ENCODE measurements at places on chromosomes 16 and 17.

- no peak for DNase-seq
These were observed 8.7 kb upstream of the TMEM88 start for GRCh38 chr17:7846063-7846735.

DNA sequence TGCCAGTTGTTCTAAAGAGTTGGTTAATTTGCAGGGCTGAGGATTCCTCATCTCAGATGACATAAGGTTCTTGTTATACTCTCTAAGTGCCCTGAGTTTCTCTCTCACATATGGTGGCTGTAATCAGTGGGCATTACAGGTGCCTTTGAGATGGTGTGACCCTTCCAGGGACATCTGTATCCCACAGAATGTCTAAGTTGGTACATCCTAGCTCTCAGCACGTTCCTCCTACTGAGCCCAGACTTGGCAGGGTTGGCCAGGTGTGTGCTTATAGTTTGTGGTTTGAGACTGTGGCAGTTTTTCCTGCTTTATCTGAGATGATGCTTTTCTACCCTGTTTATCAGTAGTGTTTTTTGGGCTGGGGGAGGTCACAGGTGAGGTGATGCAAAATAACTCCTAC, 36.3 kb downstream of the SPECC1 start:
- no peak for DNase-seq

DNA sequence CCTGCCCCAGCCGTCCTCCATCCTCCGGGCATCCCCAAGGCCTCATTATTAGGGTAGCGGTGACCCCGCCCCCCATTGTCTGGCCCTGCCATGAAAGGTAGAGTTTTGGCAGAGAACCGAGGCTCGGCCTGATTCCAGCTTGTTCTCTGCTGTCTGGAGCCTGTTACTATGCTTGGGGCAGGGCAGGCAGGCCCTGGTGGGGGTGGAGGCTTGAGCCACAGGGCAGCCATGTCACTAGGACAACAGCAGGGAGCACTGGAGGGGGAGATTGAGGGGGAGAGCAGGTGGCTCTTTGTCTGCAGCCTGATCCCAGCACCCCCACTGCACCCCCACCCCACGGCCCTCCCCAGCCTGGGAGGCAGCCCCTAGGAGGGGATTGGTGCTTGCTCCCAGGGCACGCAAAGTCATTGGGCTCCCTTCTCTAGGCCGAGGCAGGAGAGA, 15.4 kb downstream of the RHBDL3 start:
- no peak for DNase-seq

DNA sequence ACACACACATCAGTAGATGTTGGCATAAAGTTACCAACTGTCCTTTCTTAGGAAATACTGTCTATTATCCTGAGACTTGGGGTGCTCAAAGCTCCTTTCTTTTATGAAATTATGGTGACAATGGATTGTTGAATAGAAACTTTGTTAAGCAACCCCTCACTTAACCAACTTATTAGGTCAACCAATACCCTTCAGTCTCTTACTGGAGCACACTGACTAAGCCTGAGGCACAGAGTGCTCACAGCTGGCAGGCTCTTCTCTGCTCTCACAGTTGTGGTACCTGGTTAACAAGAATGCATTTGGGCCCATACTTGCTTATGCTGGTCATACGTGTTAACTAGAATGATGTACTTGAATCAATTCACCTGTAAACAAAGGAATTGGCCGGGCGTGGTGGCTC, 24.8 kb downstream of the CD300LF start:
- DNase-seq, result no peak

DNA sequence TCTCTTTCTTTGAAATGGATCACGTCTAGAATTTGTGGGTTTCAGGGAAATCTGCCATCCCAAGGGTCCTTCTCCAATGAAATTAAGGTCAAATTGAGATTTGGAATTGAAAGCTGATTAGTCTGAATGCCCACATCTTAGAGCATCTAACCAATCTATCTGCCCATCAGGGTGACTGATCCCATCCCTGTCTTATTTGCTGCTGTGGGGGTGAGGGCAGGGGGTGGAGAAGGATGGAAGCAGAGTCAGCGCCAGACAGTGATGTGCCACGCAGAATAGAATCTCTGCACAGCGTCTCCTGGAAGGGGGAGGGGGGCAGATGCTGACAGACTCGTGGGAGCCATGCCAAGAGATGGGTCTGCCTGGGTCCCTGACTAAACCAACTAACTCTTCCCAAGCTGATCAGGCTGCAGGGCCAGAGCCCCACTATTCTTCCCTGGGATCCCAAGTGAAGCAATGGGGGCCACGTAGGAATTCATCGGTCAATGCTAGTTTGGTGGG, 32.1 kb downstream of the CDK5RAP3 start:
- no peak for DNase-seq

DNA sequence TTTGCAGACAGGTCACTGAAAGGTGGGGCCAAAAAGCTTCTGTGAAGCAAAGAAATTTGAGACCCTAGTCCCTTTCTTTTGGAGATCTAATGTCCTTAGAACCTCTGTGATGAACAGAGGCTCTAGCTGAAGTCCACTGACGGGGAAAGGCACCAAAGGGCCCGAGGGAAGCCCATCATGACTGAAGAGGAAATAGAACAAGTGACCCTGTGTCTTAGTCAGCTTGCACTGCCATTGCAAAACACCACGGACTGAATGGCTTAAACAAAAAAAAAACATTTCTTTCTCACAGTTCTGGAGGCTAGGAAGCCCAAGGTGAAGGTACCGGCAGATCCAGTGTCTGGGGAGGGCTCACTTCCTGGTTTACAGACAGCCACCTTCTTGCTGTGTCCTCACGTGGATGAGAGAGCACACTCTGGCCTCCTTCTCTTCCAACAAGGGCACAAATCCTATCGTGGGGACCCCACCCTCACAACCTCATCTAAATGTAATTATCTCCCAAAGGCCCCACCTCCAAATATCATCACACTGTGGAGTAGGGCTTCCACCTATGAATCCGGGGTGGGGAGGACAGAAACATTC, 24.3 kb upstream of the ASGR2 start:
- DNase-seq, result no peak

GRCh38 chr17:44773140-44773539, 14.4 kb downstream of the ADAM11 start:
- no peak for DNase-seq

- no peak for DNase-seq
These were observed 11.0 kb downstream of the CYB561 start for GRCh38 chr17:63434951-63435571.

DNA sequence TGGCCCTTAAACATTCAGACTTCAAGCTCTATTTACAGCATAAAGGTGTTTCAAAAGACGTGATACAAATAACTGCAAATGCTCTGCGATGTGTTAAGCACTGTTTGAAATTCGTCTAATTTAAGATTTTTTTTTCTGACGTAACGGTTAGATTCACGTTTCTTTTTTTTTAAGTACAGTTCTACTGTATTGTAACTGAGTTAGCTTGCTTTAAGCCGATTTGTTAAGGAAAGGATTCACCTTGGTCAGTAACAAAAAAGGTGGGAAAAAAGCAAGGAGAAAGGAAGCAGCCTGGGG, 681 bp upstream of the MAPT start:
- no peak for DNase-seq

GRCh38 chr17:28875848-28876550, 21.2 kb downstream of the ERAL1 start:
- DNase-seq, result no peak

- DNase-seq, result no peak
These were observed 171.7 kb downstream of the HAPSTR1 start for GRCh38 chr16:9262941-9263715.

GRCh38 chr16:80938004-80938878, 68.4 kb downstream of the CMC2 start:
- DNase-seq, result no peak

GRCh38 chr16:58652741-58653140, 23.1 kb upstream of the CNOT1 start:
- no peak for DNase-seq

- no peak for DNase-seq
These were observed 1253.7 kb upstream of the CDH8 start for GRCh38 chr16:63289834-63290460.

DNA sequence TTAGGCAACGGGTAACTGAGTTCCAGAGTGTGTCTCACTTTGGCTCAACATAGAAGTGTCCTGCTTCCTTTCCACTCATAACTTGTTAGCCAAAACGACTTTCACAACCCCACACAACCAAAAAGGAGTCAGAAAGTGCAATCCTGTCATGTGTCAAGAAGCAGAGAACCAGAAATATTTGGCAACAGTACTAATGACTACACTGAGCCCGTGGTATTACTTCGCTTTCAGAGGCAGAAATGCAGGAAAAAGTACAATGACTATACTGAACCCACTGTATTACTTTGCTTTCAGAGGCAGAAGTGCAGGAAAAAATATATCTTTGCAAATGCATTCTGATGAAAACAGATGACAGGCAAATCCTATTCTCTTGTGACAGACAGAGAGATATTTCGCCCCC, 484.6 kb downstream of the KIF2B start:
- no peak for DNase-seq

- no peak for DNase-seq
These were observed 79.6 kb upstream of the CACNG5 start for GRCh38 chr17:66755101-66755943.

- DNase-seq, result no peak
These were observed 51.8 kb upstream of the KDM6B start for GRCh38 chr17:7782240-7782639.

DNA sequence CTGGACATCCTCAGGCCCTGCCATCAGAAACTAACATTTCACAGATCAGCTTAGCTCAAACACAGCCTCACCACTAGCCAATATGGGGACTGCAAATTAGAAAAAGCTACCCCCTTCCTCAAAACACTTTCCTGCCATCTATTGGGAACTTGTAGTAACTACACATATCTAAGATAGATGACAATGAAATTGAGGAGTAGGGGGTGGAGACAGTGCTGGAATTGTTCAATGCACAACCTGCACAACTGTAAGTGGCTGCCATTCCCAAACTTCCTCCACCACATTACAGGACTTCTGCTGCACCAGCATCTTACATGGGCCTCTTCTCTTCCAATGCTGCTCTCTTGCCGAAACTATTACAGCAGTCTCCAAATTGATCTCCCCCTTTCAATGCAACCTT, 21.9 kb downstream of the AIPL1 start:
- no peak for DNase-seq

DNA sequence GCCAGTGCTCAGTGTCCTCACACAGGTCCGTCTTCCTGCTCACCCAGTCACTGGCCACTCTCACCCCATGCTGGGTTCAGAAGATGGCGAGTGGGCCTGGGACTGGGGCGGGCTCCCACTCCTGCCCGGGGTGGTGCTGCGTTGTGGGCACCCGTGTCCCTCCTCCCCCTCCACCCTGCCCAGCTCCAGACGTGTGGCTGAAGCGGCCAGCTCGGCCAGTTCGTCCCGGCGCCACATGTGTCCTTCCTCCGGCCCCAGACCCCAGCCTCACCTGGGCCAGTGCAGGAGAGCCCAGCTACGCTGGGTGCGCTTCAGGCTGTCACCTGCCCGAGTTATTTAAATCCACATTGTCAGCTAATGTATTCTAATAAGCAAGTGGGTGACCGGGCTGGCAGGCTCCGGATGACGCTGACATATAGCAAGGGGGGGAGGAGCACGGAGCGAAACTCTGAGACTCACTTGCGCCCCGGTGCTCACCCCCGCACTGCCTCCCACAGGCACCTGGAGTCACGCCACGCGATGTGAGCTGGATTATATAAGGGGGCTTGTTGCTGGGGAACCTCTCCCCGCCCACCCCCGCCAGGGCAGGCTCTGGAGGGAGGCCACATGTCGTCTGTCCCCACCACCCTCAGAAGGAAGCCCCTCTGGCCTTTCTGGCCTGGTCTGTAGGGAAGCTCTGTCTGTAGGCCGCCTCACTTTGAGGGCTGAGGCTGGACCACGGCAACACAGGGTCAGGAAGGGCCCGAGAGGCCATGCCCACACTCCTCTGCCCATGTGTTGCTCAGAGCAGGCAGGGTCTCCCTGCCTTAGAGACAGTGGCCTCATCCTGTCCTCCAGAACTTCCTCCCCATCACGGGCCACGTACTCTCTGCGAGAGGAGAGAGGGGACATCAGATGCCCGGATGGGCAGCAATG, 7.1 kb upstream of the BAIAP2 start:
- DNase-seq, result peak; percentile 49

GRCh38 chr17:14594690-14595089, 293.8 kb downstream of the HS3ST3B1 start:
- DNase-seq, result no peak

DNA sequence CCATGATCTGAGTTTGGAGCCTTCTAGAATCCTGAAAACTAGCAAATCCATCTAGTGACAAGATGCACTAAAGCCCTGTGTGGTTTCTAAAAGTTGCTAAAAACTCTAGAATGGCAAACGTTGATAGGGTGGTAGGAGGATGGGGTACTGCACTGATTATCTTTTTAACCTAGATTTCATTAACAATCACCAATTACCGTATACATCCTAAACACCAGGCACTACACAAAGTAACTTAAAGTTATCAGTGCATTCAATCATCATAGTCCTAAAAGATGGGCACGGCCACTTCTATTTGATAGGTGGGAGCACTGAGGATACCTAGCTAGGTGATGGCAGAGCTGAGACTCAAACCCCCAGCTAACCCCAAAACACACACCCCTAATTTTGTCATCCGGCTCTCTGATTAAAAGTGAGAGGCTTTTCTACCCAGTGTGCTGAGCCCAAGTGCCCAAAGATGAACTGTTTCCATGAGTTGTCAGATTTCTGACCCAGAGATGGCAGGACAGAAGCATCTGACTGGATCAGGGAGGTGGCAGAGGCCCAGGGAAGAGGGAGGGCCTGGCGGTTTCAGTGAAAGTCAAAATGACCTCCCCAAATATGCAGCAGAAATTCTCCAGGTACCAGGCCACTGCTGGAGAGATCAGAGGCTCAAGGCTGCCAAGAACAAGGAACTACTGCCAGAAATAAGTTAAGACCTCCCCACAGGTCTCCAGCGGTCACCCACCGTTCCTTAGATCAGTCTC, 396.8 kb downstream of the SOX9 start:
- no peak for DNase-seq

DNA sequence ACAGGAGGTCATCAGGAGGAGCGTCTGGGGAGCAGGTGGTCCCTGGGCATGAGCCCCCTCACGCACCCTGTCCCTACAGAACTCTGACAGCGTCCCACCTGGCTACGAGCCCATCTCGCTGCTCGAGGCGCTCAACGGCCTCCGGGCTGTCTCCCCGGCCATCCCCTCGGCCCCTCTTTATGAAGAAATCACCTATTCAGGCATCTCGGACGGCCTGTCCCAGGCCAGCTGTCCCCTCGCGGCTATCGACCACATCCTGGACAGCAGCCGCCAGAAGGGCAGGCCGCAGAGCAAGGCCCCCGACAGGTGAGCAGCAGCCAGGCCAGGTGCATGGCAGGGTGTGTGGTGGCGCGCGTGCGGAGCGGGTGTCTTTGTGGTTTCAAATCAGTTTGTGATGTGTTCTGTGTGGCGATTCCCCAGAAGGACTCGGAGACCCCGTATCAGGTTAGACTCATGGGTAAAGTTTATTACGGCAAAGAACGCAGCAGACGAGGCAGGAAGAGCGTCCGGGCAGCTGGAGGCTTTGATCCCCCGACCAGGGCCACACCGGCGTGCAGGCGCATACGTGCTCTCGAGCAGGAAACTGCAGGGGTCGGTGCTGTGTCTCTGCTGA, 11.8 kb upstream of the NUDT16L1 start:
- DNase-seq, result no peak

GRCh38 chr17:32658470-32659418, 172.0 kb downstream of the CDK5R1 start:
- no peak for DNase-seq

GRCh38 chr17:5055543-5055942, 20.3 kb upstream of the SLC52A1 start:
- no peak for DNase-seq

Data from stimulated activated CD4-positive, alpha-beta T cell treated with anti-CD3 and anti-CD28 coated beads, TNF-alpha, amount 100 ng/mL, for 4 hours (primary cell).